ENCODE measurements at places on chromosomes 5 and 9. TPM values are rescaled to one million over a fixed set of nuclear protein-coding genes. Genes with fewer than 3 reads are reported as not detected.
A peak's percentile ranks its signal among the peaks of the same experiment; 100 is the strongest.

- peaks cover 18% of the 10 kb centered on the region for H3K4me1 ChIP-seq
- no peak overlapping the region for H3K27ac ChIP-seq
- DNase-seq: no peak
- no peak overlapping the region for H3K4me3 ChIP-seq
Measured at GRCh38 chr9:89375191-89375760, 57.0 kb downstream of the SECISBP2 start.

GRCh38 chr5:15763754-15764153 is 263.8 kb downstream of the FBXL7 start:
- H3K27ac ChIP-seq: no peak overlapping the region
- no peak overlapping the region for H3K4me3 ChIP-seq
- H3K36me3 ChIP-seq: no peaks in the 10 kb centered on the region
- no peaks in the 10 kb centered on the region for H3K27me3 ChIP-seq

- H3K27ac ChIP-seq: no peak overlapping the region
- H3K4me1 ChIP-seq: peaks cover 2% of the 10 kb centered on the region
- DNase-seq: no peak
- H3K36me3 ChIP-seq: no peaks in the 10 kb centered on the region
- H3K4me3 ChIP-seq: no peak overlapping the region
- peaks cover 7% of the 10 kb centered on the region for H3K27me3 ChIP-seq
Measured at GRCh38 chr9:69831611-69832010, 11.0 kb downstream of the CFAP95 start.

- H3K36me3 ChIP-seq: no peaks in the 10 kb centered on the region
- no peak overlapping the region for H3K27ac ChIP-seq
- no peaks in the 10 kb centered on the region for H3K27me3 ChIP-seq
Measured at GRCh38 chr5:100131161-100131560, 404.0 kb upstream of the FAM174A start.

DNA sequence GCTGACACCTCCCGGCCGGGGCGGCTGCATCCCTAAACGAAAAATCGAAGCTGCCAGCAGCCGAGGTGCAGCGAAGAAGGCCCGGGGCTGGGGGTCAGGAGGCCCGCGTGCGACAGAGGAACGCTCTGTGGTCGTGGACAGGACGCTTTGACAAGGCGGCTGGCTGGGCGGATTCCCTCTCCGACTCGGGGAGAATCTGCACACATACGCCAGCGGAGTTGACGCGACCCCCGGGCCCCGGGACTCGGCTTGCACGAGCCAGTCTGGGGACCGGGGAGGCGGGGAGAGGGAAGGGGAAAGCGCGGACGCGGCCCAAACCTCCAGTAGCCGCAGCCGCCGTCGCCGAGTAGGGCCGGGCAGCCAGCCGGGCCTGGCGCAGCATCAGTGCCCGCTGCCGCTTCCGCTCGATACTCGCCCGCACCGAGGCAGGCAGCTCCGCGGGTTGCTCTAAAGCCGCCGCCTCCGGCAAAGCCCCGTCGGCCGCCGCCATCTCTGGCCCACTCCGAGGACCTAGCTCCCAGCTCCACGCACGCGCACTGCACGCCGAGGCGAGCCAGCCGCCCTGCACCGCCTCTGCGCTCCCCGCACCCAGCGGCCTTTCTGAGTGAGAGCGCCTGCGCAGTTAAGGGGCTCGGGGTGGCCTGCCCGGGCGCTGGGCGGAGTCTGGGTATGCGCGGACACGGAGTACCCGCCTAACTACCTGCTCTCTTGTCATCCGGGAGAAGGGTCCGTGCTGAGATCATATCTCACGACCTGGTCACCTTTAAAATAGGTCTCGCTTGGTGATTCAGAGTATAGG is at the start of gene XPA:
Gene XPA, minus strand, starts transcription at position 538 of the 799 bp plus-strand sequence. Its CDS starts 48 bp downstream, at position 490.
- peak within 1 kb of the TSS; percentile 93 for H3K27ac ChIP-seq
- H3K4me3 ChIP-seq: peak within 1 kb of the TSS; percentile 83
- DNase-seq: peak; percentile 89
- peaks cover 5% of the 10 kb centered on the region for H3K4me1 ChIP-seq
- H3K36me3 ChIP-seq: no peaks in the 10 kb centered on the region

PRLR gene
- total RNA-seq: 0.54 TPM

- no peak overlapping the region for H3K4me3 ChIP-seq
- DNase-seq: no peak
- no peaks in the 10 kb centered on the region for H3K36me3 ChIP-seq
- H3K27ac ChIP-seq: peak overlapping the region; percentile 33
Measured at GRCh38 chr5:96150007-96150406, 188.4 kb upstream of the ELL2 start.

GRCh38 chr9:119986205-119986604 is 593.8 kb downstream of the CDK5RAP2 start:
- H3K27ac ChIP-seq: no peak overlapping the region
- DNase-seq: no peak
- no peaks in the 10 kb centered on the region for H3K27me3 ChIP-seq
- H3K4me1 ChIP-seq: no peaks in the 10 kb centered on the region

GRIN1 gene
- not detected for total RNA-seq

Measured in IMR-90 (cell line).